PC-9 (cell line): ENCODE measurements at places on chromosomes 1 and 21.

DNA sequence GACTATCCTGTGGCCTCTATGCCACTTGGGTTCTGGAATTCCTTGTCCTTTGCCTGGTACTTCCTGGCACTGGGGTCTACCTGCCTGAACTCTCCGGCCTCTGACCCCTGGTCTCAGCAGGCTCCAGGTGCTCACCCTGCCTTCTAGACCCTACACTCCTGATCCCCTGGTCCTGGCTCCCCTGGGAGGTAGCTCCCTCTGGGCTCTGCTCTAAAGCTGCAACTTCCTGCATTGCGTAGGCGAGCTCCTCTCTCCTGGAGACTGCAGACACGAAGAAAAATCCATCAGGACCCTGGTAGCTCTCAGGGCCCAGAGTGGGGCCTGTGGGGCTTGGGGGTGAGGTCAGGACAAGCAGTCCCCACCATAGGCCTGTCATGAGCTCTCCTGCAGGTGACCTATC is 7.8 kb upstream of the PLEKHG5 start:
- no peaks in the 10 kb centered on the region for H3K36me3 ChIP-seq
- H3K4me3 ChIP-seq: no peak overlapping the region
- no peak overlapping the region for H3K27ac ChIP-seq
- H3K27me3 ChIP-seq: no peaks in the 10 kb centered on the region
- DNase-seq: no peak
- H3K4me1 ChIP-seq: peaks cover 5% of the 10 kb centered on the region; the same call in 1 of the 2 replicates

DNA sequence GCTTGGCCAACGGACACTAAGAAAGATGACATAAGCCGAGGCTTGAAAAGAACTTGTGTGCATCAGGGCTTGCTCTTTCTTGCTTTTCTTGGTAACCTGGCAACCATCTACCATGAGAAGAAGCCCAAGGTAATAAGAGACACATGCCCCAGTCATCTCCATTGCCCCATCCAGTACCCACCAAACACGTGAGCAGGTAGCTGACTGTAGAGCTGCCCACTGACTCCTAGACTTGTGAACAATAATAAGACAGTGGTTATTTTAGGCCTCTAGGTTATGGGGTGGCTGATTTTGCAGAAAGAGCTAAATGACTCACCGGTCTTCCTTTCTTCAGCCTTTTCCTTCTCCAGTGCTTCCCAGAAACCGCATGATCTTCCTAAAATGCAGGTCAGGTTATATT is 105.0 kb upstream of the JUN start:
- H3K27me3 ChIP-seq: no peaks in the 10 kb centered on the region
- H3K4me3 ChIP-seq: no peak overlapping the region
- H3K27ac ChIP-seq: no peak overlapping the region
- H3K4me1 ChIP-seq: peaks cover 35% of the 10 kb centered on the region
- DNase-seq: no peak

DNA sequence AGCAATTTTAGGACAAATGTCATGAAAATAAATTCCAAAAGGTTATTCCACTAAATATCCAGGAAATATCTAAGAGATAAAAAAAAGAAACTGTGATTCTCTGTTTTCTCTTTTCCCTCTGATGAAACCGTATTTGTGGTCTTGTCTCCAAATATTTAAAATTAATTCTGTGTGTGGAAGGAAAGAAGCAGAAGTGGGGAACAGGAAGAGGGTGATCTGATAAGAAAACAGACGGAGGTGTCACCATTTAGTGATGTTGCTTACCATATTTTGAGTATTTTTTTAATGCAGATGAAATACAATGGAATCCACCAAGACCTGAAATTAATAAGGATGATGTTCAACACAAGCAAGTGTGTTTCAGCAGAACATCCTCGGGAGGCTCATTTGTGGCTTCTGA is 29.6 kb downstream of the CLCA1 start:
- no peak overlapping the region for H3K27ac ChIP-seq
- no peak for DNase-seq
- no peaks in the 10 kb centered on the region for H3K27me3 ChIP-seq
- H3K4me1 ChIP-seq: no peaks in the 10 kb centered on the region
- H3K36me3 ChIP-seq: no peaks in the 10 kb centered on the region

DNA sequence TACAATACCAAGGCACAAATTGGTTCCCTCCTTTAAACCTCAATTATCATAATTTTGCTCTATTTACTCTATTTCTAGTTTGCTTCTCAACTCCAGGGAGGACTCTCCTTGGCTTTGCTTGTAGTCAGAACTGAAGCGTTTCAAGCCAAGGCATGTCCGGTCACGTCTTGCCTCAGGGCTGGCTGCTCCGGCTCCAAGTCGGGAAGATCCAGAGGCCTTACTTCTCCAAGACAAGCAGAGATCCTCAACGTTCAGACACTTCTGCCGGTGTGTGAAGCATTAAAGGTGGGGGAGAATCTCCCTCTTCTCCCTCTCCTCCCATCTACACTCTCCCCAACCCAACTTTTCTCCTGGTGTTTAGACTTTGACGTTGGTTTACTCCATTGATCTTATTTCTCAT is 7.2 kb upstream of the HHAT start:
- DNase-seq: no peak
- no peaks in the 10 kb centered on the region for H3K4me1 ChIP-seq
- H3K27me3 ChIP-seq: no peaks in the 10 kb centered on the region
- H3K27ac ChIP-seq: no peak overlapping the region
- H3K4me3 ChIP-seq: no peak overlapping the region
